ENCODE measurements at places on chromosomes 5 and 9.

DNA sequence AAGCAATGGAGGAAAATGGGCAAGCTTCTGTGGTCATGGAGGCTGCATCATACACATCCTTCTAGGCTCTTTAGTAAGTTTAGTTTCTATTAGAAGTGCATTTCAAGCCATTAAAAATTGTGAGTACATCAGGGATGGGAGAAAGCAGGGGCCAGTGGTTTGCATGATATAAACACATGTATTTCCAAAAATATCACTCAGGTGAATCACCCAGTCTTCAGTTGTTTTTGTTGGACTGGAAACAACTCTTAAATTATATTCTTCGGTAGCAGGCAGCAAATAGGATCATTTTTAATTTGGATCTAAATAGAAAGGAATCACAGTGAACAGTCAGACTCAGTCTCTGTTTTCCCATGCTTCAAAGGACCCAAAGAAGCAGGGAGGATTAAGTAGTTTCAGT, 657.9 kb downstream of the TLR4 start:
- no peak for DNase-seq

GRCh38 chr5:20145240-20145639, 157.2 kb upstream of the CDH18 start:
- no peak for DNase-seq

DNA sequence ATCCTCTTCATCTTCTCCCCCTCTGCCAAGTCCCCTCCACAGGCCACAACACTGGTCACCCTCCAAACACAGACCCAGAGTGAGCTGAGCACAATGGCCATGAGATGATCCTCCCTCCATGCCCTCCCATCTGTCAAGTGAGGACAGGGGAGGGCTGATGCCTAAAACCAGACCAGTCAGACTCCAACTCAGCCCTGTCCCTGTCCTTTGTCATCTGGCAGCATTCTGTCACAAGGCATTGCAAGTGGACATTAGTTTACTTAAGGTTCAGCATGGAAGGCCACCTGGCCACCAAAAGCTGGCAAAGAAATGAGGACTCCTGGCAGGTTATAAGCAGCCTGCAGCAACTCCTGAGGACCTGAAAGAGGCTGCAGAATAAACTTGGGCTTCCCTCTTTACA, 136.2 kb upstream of the SLC30A5 start:
- DNase-seq, result no peak

DNA sequence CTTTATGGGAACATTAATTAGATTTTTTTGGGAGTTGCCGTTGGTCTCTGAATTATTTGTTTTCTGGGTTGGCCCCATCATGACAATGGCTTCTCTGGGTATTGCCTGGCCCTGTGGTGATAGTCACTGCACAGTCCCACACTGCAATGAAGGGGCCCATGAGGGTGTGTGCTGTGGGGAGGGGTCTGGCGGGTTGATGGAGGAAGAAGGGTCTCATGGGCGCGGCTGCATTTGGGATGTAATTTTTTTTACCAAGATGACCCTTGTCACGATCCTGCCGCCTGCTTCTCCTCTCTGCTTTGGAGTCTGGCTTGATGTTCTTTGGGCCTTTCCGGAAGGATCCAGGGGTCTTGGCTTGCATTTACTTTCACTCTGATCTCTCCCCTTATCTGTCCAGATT, 44.1 kb downstream of the WNK2 start:
- no peak for DNase-seq

GRCh38 chr5:159097784-159098602, 1.7 kb downstream of the EBF1 start:
- no peak for DNase-seq

- no peak for DNase-seq
These were observed 1.7 kb upstream of the LRRTM2 start for GRCh38 chr5:138876811-138877210.

- no peak for DNase-seq
These were observed 8.9 kb downstream of the SYNPO start for GRCh38 chr5:150649108-150650020.
